Activated CD4-positive, CD25-positive, alpha-beta regulatory T cell treated with anti-CD3 and anti-CD28 coated beads, Interleukin-2, amount 50 U/mL, for 16 hours (primary cell): ENCODE measurements at places on chromosomes 7 and 10.

DNA sequence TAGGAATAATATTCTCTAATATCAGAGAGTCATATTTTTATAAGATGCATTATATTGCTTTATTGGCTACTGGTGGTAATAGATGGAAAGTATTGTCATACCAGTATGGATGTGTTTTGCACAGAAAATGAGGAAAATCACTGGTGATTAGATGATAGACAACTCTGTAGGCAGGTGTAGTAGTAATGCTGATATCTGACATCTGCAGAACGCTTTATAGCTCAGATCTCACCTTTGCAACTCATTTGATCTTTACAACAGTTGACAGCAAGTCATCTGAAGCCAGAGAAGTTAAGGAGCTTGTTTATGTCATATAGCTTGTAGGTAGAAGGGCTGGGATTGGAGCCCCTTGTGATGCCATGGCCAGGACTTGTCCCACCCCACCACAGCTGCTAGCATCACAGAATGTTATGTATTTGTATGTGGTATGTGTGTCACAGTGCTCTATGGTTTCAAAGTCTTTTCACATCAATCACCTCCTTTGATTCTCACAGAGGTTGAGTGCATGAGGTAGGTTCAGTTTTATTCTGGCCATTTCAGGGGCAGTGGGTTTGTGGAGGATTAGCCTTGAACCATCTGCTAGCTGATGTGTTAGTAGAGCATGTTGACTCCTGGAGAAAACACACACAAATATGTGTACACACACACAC is 140.0 kb downstream of the SORCS3 start:
- no peak for DNase-seq

DNA sequence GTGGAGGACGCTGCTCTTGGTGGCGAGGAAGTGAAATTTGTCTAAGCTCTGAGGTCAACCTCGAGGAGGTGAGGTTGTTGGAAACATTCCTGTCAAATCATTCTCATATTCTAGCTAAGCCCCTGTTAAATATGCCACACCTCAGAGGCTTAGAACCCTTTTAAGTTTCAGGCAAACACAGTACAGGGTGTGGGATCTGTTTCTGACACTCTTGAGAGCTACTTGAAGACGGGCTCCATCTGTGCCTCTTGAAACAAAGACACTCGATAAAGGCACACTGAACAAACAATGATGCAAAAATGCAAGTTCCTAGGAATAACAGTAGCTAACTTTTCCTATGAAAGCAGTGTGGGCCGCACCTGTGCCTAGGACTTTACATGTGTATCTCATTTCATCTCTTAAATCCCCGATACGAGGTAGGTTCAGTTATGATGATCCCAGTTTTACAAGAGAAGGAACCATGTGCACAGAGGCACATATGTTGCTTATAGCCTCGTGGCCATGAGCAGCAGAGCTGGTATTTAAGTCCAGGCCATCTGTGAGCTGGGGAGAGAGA is 299.2 kb downstream of the CCDC3 start:
- DNase-seq = no peak

- no peak for DNase-seq
These were observed 23.6 kb downstream of the ASB15 start for GRCh38 chr7:123625254-123625653.

DNA sequence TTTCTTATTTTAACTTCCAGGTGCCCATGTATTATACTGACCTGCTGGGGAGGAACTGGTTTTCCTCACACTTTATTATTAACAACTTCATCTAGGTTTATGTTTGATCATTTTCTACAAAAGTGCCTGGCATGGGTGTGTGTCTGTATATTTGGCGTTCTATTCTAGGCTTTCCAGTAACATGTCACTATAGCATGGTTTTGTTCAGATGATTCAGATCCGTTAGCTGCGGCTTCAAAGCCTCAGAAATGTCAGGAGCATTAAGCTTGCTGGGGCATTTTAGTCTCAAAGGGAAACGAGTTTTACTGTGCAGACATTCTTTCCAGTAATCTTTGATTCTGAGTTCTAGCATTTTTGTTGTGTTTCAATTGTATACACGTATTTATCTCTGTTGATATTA is 2.3 kb downstream of the INPP5A start:
- DNase-seq = no peak

GRCh38 chr7:148865283-148865682 is 18.8 kb downstream of the EZH2 start:
- DNase-seq = no peak

- no peak for DNase-seq
These were observed 3.7 kb upstream of the PLPP4 start for GRCh38 chr10:120453319-120453718.

DNA sequence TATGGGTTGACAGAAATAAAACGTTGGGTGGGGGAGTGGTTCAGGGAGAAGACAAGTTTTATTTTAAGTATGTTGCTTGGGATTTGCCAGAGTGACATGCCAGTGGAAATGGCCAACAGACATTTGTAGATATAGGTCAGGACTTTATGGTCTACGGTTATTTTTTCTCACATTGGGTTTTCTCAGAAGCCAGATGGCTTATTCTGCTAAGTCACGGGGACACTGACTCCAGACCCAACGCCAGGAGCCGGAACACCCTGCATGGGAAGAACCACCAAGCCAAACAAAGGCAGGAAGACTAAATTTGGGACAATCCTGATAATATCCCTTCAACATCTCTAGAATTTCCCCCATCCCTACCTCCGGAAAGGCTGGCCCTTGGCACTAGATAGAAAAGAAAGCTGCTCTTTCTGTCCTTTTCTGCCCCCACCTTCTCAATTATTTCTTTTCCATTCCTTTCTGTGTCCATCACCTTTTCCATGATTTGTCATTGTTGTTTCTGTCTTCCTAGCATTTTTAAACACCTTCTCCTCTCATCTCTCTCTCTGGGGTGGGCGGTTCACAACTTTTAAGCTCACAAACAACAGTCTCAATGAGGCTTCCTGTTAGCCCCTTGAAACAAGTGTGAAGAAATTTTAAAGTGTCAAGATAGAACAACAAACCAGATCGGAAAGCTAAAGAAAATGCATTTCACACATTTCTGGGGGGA is 44.7 kb downstream of the TBXAS1 start:
- DNase-seq = no peak

DNA sequence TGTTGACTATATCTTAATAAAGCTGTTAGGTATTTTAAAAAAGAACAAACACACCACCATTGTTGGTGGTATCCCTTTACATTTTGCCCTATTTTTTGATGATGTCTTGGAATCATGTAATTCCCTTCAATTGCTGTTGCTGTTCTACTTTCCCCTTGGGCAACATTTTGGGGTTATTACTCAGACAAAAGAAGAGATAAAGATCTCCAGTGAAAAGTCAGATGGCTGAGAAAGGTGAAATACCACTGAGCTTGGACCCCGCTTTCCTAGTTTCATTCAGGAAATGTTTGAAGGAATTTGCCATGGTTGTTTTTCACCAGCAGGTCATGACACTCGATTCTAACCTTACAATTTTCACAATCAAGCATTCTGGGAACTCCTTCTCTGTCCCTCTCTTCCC is 84.6 kb downstream of the MACC1 start:
- no peak for DNase-seq

DNA sequence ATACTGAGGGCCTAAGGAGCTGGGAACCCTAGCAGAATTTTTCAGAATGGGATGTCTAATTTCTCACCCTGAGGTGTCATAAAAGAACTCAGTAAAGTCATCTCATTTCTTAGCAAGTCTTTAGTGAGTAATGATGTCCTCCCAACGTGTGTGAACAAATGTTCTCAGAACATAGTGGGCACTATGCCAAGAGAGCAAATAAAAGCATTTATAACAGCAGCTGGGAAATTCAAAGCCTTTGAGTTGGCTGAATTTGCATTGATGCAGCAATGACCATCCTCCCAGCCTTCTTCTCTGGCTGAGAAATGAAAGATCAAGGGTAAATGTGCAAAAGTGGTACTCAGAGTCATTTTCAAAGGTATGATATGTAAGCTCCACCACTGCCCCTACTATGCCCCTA is 109.4 kb downstream of the FAM107B start:
- no peak for DNase-seq
